ENCODE measurements at places on chromosomes 11 and 22.

GRCh38 chr11:72730243-72730642, 22.0 kb downstream of the ARAP1 start:
- no peak for DNase-seq

DNA sequence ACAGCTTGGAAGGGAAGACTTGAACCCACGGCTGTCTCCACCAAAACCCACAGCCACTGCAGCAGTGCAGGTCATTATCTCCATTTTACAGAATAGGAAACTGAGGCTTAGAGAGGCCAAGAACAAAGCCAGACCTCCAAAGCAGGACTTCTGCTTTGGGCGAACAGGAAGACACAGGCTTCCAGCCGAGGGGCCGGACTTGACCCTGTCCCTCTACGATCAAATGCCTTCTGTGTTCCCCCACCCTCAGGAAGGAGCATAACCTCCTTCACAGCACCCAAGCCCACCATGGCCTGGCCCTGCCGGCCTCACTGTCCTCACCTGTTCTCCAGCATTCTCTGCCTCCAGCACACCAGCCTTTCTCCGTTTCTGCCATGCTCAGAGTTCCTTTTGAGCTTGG, 15.8 kb downstream of the IGLL1 start:
- DNase-seq: no peak

- no peak for DNase-seq
Observed at GRCh38 chr11:6968816-6969215, 42.6 kb downstream of the ZNF215 start.

- no peak for DNase-seq
Observed at GRCh38 chr11:79694368-79694767, 253.5 kb upstream of the TENM4 start.

DNA sequence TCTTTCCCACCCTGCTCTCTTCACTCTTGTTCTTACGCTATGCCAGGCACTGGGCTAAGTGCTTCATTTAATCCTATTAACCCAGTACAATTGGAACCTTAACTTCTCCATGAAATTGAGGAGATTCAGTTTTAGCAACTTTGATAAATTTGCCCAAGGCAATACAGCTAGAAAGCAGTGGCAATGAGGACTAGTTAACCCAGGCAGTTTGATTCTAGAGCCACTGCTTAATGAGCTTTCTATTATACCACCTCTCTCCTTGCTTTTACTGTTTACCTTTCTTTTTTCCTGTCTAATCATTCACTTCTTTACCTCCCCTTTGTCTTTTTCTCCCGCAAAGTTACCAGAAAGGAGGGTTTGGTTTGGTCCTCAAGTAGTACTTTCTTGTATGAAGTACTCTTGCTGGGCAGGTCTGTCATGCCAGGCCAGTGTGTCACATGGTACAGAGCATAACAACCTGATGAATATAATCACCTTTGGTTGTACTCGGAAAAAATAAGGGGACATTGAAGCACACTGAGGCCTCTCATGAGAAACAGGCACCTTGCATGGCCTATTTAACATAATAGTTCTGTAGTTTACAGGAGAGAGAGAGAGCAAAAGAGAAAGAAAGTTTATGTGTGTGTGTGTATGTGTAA, 70.6 kb downstream of the PDHX start:
- DNase-seq: no peak

GRCh38 chr22:31286360-31287255, 5.7 kb downstream of the PIK3IP1 start:
- no peak for DNase-seq
